T-helper 1 cell treated with Interleukin-12 subunit alpha and Interleukin-12 subunit beta and Interleukin-4 antibody, amounts not matched to agents 30 ng/mL and 1 ng/mL, for 36 hours (primary cell): ENCODE measurements at places on chromosomes 5 and 9. TPM values are rescaled to one million over a fixed set of nuclear protein-coding genes. Genes with fewer than 3 reads are reported as not detected.

The ZNF462 gene
- total RNA-seq, result 0.71 TPM in 2 replicates

The PCDHA7 gene
- total RNA-seq, result not detected in 2 replicates

The CHSY3 gene
- not detected in 2 replicates for total RNA-seq

The WNK2 gene
- total RNA-seq, result 0.20 and 0.22 TPM in 2 replicates

The NPR3 gene
- not detected in 2 replicates for total RNA-seq
